ENCODE measurements at places on chromosomes 5 and 9. TPM values are rescaled to one million over a fixed set of nuclear protein-coding genes. Genes with fewer than 3 reads are reported as not detected.

Gene CARTPT
- total RNA-seq, result not detected

Gene CYLC2
- not detected for total RNA-seq

Gene BTNL8
- not detected for total RNA-seq

Gene PTGER4
- total RNA-seq, result 9.6 TPM

Gene LCN15
- total RNA-seq, result not detected

Gene CARD9
- 8.8 TPM for total RNA-seq

Gene LHX3
- total RNA-seq, result not detected

Gene NUTM2G
- total RNA-seq, result not detected

Gene RIOK2
- 47.2 TPM for total RNA-seq

DNA sequence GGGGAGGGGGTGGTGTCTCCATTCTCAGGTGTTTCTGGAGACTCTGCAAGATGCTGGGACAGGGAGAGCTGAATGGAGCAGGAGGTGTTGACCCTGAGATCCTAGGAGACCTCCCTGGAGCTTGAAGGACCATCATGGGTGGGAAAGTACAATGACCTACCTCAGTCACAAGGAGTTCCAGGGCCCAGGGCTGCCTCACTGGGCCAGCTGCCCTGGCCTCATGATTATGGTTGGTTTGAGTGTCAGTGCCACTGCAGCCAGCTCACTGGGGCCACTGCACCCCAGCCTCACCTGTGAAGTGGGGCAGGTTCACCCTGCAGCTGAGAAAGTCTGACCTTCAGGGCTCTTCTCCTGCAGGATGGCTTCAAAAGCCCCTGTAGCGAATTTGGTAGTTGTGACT, 372.5 kb downstream of the IRX2 start:
- DNase-seq, result no peak

DNA sequence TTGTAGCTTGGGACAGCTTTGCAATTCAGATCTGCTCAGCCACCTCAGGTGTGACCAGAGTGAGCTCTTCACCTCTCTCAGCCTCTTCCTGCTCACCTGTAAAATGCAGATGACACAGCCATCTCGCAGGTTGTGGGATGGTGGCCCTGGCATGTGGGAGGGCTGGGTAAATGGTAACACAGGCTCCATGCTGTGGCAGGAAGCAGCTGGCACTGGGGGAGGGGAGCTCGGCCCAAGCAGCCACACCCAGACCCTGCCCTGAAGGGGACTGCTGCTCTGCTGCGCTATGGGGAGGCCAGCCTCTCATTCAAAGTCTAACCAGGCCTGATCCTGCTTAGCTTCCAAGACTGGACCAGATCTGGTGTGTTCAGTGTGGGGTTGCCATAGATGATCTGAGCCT, 24.1 kb downstream of the PHF2 start:
- peak; percentile 40 for DNase-seq

GRCh38 chr5:159640921-159641320, 275.4 kb upstream of the ADRA1B start:
- DNase-seq, result no peak

DNA sequence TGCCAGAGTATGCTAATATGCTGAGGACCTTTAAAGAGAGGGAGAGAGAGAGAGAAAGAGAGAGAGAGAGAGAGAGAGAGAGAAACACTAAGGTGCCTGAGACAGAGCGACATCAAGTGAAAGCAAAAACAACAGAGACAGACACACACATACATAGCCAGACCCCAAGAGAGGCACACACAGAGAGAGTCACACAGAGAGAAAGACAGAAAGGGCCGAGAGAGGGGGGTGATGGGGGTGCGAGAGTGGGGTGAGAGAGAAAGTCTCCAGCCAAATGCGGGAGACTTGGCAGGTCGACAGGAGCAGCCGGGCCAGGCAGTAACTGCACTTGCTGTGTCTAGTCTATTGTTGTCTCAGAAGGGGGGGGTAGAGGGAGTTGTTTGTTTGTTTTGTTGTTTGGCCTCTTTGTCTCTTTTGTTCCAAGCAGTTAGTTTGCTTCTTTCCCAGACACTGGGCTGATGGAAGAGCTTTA, 30.1 kb upstream of the NFIB start:
- no peak for DNase-seq

DNA sequence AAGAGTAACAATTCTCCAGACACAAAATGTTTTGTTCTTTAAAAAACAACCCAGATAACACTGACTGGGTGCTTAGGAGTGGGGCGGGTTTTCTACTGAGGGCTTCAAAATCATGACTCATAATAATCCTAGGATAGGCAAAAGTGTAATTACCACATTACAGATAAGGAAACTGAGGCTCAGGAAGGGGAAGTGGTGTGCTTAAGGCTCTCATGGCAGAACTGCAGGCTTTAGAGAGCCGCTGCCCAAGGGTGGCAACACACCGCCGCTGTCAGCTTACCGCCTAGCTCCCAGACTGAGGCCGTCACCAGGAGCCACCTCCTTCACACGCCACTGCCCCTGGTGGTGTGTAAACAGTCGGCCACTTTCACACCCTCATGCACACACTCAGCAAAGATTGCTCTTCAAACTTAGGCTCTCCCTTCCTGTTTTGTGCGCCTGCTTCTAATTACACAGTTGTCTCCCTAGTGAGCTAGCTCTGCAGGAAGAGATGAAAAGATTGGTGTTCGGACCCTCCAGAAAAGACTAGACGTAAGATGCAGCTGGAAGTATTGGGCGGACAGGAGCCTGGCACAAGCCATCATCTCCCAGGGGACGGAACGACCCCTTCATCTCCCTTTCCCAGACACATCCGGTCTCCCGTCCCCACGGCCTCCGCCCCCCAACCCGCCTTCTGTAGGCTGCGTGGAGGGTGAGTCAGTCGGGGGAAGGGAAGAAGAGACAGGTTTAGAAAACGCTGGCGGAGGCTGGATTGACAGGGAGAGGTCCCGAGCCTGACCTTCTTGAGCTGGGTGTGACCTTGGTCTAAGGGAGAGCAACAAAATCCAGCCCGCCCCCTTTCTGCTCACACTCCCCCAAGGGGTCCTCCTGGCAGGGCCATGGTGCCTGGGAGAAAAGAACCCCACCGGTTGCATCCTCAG, 162.7 kb downstream of the SYK start:
- DNase-seq, result no peak

GRCh38 chr9:132878695-132879456, at the start of gene SPACA9:
SPACA9 (plus strand) TSS chr9:132878898; CDS start chr9:132883948, 5,050 bp downstream.
- DNase-seq, result peak; percentile 74

DNA sequence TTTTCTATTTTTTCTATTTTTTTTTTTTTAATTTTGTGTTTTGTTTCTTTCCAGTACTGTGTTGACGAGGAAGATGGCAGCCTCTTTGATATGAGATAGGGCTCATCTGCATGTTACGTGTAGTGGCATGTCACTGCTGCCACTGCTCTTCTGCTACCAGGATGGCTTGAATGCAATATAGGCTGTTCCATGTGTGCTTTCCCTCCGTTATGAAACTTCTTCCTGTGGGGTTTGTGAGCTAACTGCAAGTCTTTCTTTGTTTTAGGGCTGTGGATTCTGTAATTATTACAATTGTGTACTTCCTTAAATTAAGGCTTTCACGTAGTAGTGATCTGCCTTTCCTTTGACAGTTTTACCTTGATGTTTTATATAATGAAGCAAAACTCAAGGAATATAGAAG, 184.6 kb downstream of the KDM4C start:
- DNase-seq, result no peak

DNA sequence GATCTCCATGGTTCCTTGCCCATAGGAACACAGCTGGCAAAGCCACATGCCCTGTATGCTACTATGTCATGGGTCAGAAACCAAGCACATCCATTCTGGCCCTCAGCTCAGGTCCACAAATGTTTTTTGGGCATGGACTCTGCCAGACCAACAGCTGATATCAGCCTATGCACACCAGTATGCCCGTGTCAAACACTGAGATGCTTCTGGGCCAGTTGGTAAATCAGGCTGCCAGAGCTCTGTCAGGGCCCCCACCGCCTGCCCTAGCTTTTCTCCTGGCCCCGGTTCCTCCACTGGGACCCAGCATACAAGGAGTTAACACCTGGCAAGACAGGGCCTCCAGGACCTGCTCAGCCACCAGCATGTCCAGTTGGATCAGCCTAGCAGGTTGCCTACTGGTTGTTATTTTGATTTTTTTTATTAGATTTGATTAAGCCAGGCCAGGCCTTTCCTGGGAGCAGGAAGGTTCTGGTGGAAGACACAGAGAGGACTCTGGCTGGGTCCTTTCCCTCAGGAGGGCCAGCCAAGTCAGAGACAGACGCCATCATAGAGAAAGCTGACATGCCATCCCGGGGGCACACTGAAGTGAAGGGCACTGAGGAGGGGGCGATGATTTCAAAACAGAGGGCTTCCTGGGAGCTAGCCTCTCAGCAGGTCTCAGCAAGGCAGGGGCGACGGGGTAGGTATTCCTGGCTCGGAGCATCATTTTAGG, 65.8 kb downstream of the TSTD2 start:
- no peak for DNase-seq

DNA sequence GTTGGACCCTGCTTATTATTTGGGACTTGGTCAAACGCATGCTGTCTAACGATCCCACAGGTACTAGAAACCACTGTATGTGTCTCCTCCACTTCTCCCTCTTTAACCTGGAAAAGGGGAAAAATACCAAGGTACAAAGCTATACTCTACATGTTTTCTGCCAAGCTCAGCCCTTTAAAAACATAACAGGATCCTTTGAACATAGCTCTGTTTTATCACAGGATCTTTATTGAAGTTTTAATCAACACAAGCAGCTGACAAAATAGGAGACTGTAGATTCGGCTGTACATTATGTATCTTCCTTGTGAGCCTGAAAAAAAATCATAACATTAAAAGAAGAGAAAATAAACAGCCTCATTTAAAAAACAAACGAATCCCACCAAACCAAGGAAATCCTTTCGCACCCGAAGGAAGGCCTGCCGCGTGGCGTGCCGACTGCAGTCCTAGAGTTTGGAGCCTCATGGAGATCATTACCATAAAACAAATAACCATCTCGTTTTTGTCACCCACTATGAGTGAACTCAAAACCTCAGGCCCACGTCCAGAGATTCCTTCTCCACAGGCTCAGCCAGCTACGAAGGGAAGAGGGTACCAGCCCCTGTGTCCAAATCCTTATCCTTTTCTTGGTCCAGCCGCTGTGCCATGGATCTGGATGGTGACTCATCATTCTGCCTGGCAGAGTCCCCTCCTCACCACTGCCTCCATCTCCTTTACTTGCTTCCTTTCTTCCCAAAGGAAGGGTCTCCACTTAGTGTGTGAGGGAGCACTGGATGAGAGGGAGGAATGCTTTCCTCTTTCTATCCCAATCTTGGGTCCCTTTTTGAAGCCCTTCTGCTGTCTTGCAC, 651.1 kb downstream of the CCDC171 start:
- no peak for DNase-seq

- no peak for DNase-seq
These were observed 94.0 kb downstream of the SMARCA2 start for GRCh38 chr9:2109069-2109650.

- DNase-seq, result peak; percentile 84
These were observed 1.2 kb upstream of the MEGF9 start for GRCh38 chr9:120715389-120715924.

- no peak for DNase-seq
These were observed 6.4 kb upstream of the JMY start for GRCh38 chr5:79229357-79230174.

- peak; percentile 26 for DNase-seq
These were observed 289.0 kb downstream of the NR3C1 start for GRCh38 chr5:143114481-143114880.

DNA sequence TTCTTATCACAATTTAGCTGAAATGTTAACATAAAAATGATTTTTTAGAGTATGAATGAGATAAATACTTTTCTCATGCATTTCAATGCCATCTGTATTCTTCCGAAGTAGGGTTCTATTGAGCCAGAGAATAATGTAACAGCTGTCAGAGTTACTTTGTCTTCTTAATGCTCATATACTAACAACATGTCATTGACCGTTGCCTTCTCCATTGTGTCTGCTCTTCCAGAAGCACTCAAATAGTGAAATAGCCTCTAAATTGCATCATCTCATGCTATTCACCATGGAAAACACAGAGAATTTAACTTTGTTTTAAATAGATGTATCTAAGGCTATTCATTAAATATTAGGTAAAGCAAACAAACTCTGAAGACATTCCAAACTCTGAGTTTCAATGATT, 1875.9 kb upstream of the CDH9 start:
- no peak for DNase-seq

DNA sequence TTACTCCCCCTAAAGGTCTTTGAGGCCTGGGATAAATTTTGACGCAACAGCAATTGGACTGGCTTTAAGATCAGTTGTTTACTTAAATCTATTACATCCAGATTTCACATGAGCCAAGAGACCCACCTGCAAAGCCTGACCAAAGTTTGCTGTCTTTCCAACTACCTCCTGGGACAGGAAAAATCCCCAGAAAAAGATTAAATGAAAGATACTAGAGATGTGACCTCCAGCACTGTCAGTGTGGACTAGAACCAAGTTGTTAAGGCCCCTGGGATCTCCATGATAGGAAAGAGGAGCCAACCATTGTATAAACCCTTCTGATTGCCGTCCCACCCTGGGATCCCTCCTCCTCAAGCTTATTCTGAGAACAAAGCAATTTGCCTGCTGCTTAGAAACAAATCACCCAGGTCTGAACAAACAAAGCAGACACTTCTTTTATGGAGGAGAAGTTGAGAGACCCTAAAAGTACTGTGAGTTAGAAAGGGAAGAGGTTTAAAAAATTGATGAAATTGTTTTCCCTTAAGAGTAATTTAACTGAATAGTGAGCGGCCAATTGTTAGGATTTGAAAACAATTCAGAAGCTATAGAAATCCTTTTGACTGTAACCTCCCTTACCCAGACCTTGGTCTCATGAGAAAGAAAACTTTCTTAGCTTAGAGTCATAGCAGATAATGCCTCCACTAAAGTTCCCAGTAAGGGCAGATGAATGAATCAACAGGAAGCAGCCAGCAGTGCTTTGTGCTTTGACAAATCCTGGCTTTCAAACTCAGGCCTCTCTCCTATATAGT, 255.2 kb downstream of the TMEM167A start:
- DNase-seq, result no peak

GRCh38 chr9:130659699-130660248, 4.6 kb upstream of the PRDM12 start:
- DNase-seq, result peak; percentile 73

DNA sequence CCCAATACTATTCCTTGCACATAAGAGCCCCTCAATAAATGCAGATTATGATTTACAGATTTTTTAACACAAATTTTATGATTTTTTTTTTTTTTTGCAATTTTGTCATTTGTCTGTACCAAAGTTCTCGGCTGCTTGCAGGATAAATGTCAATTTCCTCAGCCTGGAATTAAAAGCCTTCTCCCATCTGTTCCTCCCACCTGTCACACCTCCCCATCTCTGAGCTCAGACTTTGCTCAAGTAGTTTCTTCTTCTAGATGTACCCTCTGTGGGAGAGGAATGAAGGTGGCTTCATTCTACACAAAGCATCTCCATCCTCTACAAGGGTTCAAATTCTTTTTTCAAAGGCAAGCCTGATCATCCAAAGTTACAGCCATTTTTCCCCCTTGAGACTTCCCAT, 153.7 kb upstream of the GRAMD2B start:
- no peak for DNase-seq

DNA sequence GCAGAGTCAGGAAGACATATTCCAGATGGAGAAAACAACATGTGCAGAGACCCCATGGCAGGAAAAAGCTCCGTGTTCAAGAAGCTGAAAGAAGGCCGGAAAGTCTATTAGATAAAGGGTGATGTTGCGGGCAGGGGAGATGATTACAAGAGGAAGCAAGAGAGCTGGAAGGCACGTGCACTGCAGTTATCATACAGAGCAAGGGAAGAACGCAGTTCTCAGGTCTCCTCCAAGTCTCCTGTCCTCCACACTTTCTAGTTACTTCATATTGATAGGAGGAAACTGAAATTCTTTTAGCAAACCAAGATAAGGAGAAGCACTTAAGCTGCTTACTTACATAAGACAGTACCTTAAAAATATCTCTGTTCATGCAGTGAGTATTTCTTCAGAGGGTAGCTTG, 58.3 kb upstream of the PLPP6 start:
- no peak for DNase-seq

Measured in SJCRH30 (cell line).